ENCODE measurements at places on chromosomes 3 and 15.

- no peak for DNase-seq
Measured at GRCh38 chr15:32909431-32909830, 191.6 kb downstream of the GREM1 start.

DNA sequence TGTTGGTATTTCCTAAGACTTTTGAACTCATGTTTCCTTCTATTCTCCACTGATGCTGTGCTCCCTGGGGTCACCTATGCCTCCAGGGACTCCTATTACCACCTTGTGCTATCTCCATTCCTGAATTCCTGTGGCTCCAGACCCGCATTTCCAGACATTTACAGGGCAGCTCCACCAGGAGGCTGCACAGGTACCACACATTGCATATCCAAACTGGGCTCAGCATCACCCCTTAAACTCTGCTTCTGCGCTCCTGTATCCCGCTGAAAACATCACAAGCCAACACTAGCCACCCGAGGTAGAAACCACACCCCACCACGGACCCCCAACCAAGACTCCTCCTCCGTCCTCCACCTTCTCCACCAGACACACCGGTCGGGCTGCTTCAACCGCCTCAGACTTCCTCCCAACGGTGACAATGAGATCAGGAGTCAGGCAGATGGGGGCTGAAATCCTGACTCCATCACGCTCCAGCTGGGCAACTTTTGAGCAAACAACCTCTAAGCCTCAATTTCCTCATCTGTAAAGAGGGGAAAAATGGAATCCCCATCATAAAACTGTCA is 10.4 kb downstream of the TNK2 start:
- no peak for DNase-seq

- DNase-seq, result no peak
Measured at GRCh38 chr3:100963041-100963440, 30.2 kb downstream of the ABI3BP start.

GRCh38 chr3:32440611-32441350 is 49.1 kb downstream of the CMTM7 start:
- DNase-seq, result no peak

DNA sequence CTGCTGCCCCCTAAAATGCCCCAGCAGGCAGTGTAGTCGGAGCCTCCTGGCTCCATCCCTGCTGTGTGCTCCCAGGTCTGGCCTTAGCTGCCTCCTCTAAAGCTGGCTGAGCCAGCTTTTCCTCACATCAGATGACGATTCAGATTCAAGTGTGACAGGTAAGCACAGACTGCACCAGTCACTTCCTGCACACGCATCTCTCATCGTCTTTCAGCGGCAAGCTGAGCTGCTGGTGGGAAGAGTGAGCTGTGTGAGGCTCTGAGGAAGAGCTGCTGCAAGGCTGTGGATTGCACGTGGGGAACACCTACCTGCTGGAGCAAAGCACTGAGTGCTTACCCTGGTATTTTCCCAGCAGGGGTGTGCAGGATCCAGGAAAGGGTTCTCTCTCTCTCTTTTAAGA is 88.4 kb upstream of the RPL32 start:
- no peak for DNase-seq

DNA sequence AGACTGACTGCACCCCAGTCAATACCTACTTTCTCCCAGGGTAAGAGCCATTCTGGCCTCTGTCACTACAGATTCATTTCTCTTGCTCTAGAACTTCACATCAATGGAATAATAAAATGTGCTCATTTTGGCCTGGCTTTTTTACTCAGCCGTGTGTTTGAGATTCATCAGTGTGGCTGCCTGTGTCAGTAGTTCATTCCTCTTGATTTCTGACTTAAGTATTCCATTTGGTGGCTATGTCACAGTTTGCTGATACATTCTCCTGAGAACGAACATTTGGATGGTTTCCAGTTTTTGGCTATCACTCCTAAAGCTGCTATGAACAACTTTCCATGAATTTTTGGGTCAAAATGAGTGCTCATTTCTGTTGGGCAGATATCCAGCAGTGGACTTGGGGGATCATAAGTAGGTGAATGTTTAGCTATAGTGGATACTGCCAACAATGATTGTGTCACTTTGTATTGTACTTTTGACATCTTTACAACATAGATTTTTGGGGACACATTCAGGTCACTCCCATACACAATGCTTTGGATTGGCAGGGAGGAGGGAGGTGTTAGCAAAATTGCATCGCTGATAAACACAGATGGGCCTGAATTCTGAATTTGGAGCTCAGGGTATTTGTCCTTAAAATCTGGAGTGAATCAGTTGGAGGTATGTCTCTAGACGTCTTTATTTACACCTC is 19.8 kb upstream of the FAM107A start:
- no peak for DNase-seq

GRCh38 chr15:64447536-64448315 is 12.7 kb upstream of the ZNF609 start:
- DNase-seq, result no peak

- no peak for DNase-seq
Measured at GRCh38 chr3:138494607-138494929, 60.2 kb downstream of the ESYT3 start.

- DNase-seq, result no peak
Measured at GRCh38 chr15:62765916-62766315, 276.6 kb upstream of the TPM1 start.

GRCh38 chr3:9499455-9500107 is 54.0 kb downstream of the LHFPL4 start:
- DNase-seq, result no peak

DNA sequence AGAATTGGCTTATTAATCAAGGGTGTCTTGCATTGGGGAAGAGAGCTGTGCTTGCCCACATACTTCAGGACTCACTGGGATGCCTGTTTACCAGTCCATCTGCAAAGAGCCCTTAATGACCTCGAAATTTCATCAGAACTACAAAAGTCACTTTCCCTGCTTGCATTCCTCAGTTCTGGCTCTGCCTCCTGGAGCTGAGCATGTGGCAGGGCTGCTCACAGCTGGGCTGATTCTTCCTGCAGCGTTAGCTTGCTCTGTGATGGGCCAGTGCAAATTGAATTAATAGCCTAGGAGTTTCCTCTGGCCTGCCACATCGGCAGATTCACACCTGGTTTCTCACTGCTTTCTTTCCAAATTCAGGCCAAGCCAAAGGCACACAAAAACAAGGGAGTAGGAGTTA is 108.9 kb downstream of the DUT start:
- DNase-seq, result no peak

GRCh38 chr15:38186507-38186906 is 66.1 kb upstream of the SPRED1 start:
- DNase-seq, result no peak

DNA sequence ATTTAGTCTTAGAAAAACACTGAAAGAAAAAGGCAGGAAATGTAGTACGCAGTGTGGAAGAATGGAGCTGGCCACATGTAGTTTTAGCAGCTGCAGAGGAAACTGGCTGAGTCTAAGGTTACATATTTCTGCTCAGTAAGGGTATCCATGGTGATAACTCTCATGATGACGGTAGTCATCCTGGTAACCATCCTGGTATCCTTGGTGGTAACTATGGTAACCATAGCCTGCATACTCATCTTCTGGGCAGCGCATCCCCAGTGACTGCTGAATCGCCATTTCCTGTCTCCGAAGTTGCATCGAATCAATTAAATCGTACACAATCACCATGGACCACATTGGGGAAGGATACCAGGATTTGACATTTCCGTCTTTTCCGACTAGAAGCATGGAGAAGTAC is 35.7 kb downstream of the CCDC80 start:
- DNase-seq, result peak; percentile 77

Data from spinal cord (tissue), 10 donors.